ENCODE measurements at places on chromosomes 3 and 15. TPM values are rescaled to one million over a fixed set of nuclear protein-coding genes. Genes with fewer than 3 reads are reported as not detected.
A peak's percentile ranks its signal among the peaks of the same experiment; 100 is the strongest.

DNA sequence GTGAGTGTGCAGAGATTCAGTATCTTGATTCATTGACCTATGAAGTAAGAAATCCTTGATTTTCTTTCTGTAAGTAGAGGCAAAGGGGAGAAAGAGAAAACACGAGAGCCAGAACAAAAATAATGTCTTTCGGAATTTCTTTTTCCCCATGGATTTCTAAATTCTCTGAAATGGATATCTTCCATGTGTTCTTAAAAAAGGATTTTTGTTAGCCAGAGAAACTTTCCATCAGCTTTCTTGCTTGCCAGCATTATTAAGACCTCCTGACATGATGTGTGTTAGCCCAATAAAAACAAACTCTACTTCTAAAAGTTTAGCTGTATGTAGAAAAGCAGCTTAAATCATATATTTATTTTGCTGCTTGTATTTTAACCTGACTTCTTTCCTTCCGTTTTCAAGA, 122.3 kb upstream of the AADACL2 start:
- DNase-seq, result no peak

GRCh38 chr3:182323126-182323700, 470.1 kb upstream of the ATP11B start:
- no peak for DNase-seq

PYGO1 gene
- 27.7 TPM for total RNA-seq

SELENOK gene
- total RNA-seq, result 74.8 TPM

FAM107A gene
- 18.4 TPM for total RNA-seq

MED12L gene
- 1.8 TPM for total RNA-seq

- no peak for DNase-seq
These were observed 42.3 kb downstream of the TXNRD3 start for GRCh38 chr3:126612479-126613205.

DNA sequence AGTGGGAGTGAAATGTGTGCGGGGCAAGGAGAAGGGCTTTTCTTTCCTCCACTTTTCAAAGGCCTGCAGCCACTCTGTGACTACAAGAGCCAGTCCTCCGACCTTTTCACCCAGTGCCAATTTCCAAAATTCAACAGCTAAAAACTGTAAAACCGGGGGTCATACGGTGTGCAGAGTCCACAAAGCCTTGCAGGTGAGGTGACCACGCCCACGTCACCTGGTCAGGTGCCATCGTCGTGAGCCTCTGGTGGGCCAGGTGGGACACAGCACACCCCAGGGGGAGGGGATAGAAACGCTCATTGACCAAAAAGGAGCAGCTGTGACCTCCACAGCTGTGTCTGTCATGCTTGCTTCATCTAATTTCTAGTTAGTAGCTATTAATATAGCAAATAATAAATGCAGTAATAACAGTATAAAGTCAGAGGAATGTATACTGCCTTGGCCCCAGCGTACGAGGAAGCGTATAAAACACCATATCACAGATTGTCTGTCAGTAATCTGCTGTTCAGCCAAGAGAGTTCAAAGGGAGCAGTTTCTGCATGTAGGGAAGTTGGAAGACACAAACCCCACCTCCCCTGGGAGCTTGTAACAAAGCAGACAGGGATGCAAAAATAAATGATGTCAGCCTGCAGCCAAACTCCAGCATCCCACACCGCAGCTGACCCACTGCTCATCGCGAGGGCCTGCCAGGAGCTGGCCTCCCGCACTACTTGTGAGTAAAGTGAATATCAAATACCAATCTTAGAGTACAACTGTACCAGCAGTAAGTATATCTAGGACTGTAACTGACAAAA, 86.7 kb downstream of the VGLL4 start:
- peak; percentile 75 for DNase-seq

FOXB1 gene
- not detected for total RNA-seq

Measured in psoas muscle (tissue), 8 donors.